NCI-H1436 treated with DMSO at 0.1 percent for 48 hours (cell line): ENCODE measurements at places on chromosomes 4 and X.

DNA sequence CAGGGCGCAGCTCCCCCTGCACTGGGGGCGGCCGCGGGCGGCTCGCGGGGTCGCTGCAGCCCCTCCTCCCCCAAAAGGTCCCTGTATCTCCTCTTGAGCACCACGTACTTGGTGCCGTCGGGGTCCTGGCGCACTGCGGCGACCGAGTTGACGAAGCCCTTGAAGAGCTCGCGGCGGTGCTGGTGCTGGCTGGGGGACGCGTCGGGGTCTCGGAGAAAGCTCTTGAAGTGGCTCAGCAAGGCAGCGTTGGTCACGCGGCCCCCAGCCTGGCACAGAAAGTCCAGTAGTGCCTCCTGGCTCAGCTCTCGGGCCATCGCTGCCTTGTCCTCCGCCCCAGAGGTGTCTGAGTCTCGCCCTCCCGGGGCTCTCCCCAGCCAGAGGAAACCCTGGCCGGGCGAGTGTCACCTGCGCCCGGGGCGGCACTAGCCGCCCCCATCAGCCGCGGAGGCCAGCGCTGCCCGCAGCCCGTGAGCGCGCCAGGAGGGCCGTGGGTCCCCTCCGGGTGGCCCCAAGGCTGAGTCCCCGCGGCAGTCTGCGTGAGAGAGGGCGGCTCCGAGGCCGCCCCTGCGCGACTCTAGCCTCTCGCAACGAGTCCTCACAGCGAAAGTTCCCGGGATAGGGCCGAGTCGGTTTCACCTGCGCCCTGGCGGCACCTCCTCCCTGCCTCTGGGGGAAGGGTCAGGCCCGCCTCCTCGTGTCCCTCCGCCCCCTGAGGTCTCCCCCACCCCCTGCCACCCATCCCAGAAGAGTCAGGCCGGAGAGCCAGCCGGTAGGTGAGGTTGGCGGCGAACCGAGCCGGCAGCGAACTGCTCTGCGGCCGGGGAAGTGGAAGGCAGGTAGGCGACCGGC lies at the start of gene SOWAHB:
Gene SOWAHB (minus strand): TSS at position 609 of the 849 bp plus-strand sequence. CDS start 295 bp downstream, at position 314.
- peak; percentile 7 for DNase-seq

DNA sequence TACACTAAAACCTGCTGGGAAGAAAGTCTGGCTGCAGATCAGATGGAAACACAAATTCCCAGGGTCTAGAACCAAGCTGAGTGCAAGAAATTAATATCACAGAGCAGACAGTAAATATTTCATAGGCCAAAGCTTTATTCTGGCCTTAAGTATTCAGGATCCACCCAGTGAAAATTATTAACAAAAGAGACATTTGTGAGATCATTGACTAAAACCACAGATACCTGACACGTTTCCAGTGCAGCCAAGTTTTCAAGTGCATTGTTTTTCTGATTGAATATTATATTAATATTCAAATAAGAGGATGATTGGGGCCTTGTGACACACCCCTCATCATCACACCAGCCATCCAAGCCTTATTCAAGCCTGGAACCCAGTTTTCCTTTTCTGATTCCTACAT lies 10.3 kb downstream of the ELOVL6 start:
- DNase-seq: no peak

DNA sequence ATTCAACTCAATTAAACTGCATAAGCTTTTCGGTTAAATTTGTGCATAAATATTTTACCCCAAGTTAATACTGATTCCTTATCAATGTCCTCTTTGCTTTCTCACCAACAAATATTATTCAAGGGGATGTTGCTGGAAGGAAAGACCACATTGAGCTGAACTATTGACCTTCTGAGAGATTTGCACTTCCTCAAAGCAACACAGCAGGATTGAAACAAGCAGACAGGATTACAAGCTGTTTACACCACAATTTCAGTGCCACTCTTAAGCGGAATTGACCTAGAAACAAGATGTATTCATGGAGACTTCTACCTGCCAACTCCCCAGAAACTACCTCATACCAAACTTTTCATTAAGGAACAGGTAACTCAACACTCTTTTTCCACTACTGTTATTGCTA lies 96.5 kb upstream of the DUSP21 start:
- no peak for DNase-seq

- DNase-seq: no peak
Observed at GRCh38 chrX:148540671-148541583, 40.5 kb downstream of the AFF2 start.

GRCh38 chr4:70533211-70533610 lies 14.8 kb downstream of the AMTN start:
- no peak for DNase-seq

DNA sequence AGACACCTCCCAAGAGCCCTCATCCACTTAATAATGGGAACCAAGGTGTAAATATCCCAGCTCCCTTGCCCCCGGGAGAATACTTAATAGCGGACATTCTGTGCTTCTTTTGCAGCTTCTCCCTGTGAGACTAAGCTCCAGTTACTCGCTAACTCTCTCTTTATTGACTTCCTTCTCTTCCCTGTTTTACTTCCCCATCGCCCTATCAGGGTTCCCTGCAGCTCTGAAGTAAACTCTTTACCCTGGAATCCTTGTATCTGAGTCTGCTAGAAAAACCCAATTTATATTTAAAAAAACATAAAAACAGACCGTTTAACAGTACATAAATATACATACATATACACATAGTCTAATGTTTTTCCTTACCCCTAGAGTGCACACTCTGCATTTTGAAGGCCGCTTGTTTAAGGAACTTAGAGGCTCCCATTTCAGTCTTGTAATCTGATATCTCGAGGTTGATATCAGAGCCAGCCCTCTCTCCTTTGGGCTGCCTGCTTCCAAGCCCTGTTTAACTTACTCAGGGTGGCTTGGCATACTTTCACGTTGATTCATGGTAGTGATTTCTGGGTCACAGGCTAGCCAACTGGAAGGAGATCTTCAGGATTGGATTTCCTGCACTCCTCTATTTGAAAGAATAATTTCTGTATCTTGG lies 177.4 kb upstream of the SCML1 start:
- DNase-seq: no peak

DNA sequence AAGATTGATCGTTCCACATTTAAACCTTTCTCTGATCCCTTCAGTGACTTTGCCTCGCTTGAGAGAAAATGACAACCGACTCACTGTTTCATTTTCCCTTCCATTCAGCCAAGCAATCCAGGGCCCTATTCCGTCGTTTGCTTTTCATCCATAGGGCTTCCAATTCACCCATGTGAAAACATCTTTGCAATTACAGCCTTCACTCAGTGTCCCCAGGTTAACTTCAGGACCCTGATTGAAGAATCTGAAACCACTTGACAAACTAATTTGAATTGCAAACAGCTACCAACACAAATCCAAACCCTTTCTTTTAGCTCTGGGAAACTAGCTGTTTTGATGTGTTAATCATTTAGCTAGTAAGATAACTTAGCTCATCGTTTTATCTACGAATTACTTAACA lies 120.2 kb upstream of the FAM9C start:
- DNase-seq: no peak

- DNase-seq: no peak
Observed at GRCh38 chr4:45241976-45242375, 515.6 kb upstream of the GNPDA2 start.

GRCh38 chr4:145183023-145183422 lies 2.6 kb upstream of the OTUD4 start:
- DNase-seq: no peak

DNA sequence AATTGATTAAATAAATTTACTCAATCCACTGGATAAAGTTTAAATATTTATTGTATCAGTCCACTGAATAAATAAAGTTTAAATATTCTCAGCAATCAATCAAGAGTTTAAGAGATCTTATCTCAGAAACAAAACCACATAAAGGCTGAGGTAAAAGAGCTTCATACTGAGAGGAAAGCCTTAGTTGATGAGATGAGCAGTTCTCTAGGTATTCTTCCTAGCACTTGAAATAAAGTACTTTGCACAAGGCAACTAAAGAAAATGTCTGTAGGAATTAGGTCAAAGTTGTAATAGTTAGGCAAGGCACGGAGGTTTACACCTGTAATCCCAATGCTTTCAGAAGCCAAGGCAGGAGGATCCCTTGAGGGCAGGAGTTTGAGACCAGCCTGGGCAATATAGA lies 63.5 kb downstream of the UCHL1 start:
- DNase-seq: no peak

GRCh38 chrX:7065473-7065872 lies 82.0 kb upstream of the STS start:
- no peak for DNase-seq

GRCh38 chrX:47187106-47187677 lies 6.4 kb upstream of the UBA1 start:
- no peak for DNase-seq

GRCh38 chr4:37666625-37667071 lies 19.5 kb downstream of the RELL1 start:
- no peak for DNase-seq

DNA sequence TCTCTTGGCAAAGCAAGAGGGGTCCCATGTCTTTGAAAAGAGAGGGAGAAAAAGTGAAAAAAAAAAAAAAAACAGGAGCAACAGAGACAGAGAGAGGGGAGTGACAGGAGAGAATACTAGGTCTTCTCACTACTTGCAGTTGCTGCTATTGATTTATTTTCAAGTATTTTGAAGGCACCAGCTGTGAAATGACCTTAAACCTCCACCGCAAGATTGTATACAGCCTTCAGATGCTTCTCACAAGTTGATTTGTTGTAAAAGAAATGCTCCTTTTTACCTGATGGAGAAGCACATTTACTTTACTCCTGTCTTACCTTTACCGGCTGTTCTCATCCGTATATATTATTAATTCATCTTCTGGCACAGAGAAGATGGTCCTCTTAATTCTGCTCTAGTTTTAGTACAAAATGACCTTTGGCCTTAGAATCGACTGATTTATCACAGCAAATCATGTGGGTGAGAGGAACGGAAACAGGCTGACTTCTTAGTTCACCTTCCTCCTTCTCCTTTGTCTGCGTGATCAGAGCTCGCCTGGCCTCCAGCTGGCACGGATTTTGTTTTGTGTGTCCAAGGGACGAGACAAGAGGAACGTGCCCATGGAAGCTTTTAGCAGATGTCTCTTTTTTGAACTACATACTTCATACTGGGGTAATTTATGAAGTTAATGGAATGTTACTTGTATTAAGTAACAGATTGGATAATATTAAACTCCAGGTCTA lies 82.4 kb upstream of the PACRGL start:
- no peak for DNase-seq

DNA sequence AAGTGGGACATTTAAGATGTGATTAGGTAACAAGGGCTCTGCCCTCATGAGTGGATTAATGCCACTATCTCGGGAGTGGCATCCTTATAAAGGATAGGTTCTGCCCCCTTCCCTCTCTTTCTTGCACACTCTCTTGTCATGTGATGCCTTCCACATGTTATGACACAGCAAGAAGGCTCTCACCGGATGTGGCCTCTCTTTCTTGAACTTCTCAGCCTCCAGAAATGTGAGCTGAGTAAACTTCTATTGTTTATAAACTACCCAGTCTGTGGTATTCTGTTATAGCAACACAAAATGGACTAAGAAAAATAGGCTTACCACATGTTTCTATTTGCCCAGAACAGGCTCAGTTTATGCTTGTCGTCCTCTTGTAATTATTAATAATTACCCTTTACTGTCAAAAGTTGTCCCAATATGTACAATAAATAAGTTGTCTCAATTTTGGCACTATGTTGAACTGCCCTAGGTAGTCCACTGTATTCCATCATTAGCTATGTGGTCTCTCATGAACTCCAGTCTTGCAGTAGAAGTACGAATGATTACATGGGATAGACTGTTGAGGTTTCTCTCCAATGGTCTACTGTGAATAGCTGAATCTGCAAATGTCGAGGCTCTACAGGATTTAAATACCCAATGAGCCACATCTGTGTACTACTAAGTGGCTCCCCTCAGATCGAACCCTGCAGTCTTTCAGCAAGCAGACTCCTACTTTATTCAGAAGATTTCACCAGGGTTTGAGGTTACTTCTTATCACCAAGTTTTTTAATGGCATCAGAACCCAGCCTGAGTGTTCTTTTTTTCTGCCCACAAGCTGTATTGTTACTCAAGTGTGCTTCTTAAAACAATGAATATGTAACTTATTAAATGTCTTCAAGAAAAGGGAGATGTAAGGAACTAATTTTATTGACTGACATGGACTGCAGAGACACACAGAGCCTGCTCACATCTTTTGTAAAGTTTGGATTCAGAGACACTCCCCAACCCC lies 102.0 kb upstream of the LEF1 start:
- DNase-seq: no peak

- DNase-seq: no peak
Observed at GRCh38 chrX:106170318-106170717, 2.2 kb downstream of the PWWP3B start.

DNA sequence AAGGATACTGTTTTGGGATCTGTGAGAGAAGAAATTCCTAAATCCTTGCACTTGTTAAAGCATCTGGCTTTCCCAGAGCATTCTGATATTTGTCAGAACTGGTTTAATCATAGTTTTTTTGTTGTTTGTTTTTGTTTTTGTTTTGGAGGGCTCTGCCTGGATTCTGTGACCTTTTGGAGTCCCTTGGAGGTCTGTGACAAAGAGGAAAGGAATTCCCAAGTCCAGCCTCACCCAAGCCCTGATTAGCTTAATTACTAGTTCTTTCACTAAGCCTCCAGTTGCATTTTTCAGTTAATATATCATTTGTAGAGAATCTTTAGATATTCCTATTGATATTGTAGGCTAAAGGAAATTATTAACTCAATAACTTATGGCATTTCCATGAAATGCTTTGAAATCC lies 711 bp downstream of the ACE2 start:
- DNase-seq: no peak

DNA sequence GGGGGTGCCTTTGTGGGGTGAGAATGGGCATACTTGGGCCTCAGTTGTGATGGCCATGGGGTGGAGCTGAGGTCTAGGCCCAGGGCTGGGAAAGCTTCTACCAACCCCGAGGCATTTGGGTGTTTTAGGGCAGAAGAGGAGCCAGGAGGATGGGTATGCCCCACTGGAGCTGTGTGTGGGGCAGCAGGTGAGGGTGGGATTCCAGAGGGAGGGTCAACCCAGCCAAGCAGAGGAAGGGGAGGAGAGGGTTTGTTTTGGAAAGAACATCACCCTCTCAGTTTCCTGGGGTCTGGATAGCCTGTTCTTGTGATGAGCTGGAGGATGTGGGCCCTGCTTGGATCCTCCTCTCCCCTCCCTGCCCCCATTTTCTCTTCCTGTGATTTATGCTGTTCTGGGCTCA lies 620 bp downstream of the IL9R start:
- no peak for DNase-seq

DNA sequence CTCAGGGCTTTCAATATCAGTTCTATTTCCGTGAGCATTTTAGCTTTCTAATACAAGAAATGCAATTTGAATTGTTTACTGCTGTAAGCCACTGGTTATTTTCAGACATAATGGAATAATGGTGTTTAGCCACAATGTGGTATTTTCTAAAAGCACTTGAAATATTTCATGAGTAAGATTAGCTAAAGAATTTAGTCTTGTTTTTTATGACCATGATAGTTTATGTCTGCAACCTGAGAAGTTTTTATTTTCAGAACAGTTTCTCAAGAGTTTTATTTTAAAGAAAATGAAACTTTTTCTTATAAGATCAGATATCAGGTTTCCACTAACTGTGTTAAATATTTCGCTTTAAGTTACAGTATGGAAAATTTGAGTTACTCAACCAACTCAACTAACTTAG lies 60.2 kb downstream of the SLIT2 start:
- no peak for DNase-seq
